ENCODE measurements at places on chromosomes 7 and 10.
A peak's percentile ranks its signal among the peaks of the same experiment; 100 is the strongest.

DNA sequence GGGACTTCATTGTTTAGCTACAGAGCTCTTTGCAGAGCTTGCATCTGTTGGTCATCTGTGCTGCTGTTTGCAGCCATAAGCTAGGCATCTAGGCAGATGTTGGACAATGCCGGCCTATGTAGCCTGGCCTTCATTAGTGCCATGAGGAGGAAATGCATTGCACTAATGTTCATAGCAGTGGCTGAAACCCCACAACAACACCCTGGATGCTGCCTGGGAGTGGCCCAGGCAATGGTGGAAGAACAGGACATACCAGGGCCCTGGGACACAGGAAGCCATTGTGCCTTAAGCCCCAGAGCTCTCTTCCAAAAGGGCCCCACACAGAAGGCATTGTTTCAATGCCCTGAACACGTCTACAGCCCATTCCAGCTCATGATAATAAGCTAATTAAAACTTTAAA lies 131.5 kb upstream of the LYZL1 start:
- DNase-seq: no peak

GRCh38 chr7:29564496-29565223 lies 1.0 kb downstream of the PRR15 start:
- DNase-seq: no peak

GRCh38 chr7:70334871-70335270 lies 736.6 kb downstream of the AUTS2 start:
- peak; percentile 72 for DNase-seq

GRCh38 chr7:18893156-18893555 lies 224.3 kb downstream of the TWIST1 start:
- no peak for DNase-seq

GRCh38 chr10:6174201-6174874 lies 28.4 kb upstream of the PFKFB3 start:
- no peak for DNase-seq

GRCh38 chr10:108180878-108181277 lies 1016.4 kb upstream of the SORCS1 start:
- no peak for DNase-seq

DNA sequence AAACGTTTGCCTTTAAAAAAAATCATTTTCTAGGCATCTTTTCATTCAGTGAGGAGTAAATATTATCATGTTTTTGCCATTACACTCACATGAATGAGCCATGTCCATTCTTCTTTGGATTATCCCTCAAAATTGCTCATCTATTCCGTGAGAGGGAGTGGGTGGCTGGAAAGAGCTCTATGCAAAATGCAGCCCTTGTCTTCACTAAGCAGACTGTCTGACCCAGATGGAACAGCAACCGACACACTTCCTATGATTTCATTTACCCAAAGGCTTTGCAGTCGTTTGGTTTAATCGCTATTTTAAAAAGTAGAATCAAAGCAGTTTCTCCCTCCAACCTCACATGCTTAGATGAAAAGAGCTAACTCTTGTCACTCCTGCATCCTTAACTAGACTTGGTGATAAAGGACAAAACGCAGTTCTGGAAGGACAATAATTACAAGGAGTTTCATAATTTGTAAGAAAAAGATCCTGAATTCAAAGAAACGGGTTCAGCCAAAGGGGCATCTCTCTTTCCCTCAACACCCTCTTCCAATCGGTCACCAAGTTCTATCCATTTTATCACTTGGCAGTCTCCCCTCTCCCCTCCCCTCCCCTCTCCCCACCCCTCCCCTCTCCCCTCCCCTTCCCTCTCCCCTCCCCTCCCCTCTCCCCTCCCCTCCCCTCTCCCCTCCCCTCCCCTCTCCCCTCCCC lies 198.1 kb upstream of the STK17A start:
- no peak for DNase-seq

DNA sequence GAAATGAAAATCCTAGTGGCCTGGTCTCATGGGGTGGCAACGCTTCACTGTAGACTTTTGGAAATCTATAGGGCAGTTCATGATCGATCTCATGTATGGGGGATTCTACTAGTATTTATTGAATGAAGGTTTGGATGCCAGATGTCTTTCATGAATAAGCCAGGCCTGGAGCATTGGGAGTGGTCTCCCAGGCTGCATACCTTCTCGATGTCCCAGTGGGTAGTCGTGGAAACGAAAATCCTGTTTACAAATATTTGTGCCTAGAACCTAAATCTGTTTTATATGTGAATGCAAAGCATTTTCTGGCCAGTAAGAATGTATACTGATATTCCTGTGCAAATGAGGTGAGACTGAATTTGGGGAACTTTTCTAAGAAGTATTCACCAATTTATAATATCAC lies 105.0 kb upstream of the C1QL3 start:
- DNase-seq: no peak

GRCh38 chr10:28587970-28588290 lies 55.0 kb downstream of the WAC start:
- no peak for DNase-seq

- peak; percentile 36 for DNase-seq
Measured at GRCh38 chr7:113289140-113289740, 170.9 kb upstream of the SMIM30 start.

DNA sequence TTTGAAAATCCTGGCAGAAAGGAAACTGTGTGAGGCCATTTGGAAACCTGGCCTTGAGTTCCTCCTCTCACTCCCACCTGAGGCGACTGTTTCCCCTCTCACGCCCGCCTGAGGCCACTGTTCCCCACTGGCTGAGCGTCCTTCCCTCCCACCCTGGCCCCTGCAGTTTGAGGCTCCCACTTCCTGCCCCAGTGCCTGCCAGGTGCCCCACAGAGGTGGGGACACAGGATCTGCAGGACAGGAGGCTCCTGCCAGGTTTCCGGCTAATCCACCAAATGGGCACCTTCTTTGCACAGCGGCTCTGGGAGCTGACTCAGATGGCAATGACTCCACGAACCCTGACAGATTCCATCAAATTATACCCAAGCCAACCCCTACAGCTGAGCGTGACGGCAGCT lies 24.3 kb upstream of the LARP4B start:
- DNase-seq: no peak

DNA sequence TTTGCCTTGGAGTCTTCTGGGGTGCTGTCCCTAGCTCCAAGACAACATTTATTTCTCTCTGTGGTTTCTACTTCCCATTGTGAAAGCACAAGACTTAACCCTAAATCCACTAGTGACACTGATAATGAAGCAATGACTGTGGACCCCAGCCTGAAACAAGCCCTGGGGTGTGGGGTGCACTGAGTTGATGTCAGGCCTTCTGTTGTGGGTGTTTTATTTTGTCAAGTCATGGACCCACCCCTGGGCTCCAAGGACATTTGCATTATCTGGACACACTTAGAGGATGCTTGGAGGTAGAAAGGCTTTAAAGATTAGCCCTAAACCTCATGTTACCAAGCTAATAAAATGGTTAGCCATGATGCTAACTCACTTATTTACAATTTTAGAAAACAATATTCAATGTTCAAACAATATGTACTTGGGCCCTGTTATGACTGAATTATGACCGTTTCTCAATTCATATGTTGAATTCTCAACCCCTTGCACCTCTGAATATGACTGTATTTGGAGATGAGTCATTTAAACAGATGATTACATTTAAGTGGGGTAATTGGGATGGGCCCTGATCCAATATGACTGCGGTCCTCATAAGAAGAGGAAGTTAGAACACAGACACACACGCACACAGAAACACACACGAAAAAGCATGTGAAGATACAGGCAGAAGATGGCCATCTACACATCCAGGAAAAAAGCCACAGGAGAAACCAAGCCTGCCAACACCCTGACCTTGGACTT lies 137.2 kb upstream of the IGFBP3 start:
- no peak for DNase-seq

DNA sequence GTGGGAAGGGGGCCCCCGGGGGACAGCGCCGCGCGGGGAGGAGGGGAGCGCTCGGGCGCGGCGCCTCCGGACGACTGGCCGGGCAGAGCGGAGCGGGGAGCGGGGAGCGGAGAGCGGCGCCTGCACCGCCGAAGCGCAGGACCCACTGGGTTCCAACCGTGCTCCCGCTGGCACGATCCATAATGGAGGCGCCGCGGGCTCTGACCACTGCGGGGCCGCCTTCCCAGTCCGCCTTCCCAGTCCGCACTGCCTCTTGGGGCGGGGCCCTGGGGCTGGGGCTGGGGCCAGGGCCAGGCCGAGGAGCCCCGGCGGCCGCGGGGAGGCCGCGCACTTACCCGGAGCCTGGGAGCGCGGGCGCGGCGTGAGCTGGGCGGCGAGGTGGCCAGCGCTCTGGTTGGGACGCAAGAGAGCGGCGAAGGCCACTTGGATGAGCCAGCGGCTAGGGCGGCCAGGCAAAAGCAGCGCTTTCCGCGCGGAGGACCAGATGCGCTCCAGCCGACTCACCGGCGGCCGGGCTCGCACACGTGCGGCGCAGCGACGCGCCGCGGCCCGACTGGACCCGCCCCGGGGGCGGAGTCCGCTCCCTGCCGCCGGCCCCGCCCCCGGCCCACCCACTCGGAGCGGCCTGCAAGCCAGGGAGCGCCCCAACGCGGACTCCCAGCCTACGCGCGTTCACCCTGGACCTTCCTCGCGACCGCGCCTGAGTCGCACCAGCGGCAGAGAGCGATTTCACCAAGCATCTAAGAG lies at the start of gene PUS7:
TSS of gene PUS7 (minus strand) at position 555 of the 747 bp plus-strand sequence. CDS start 13,759 bp downstream, outside the sequence.
- DNase-seq: peak; percentile 80

DNA sequence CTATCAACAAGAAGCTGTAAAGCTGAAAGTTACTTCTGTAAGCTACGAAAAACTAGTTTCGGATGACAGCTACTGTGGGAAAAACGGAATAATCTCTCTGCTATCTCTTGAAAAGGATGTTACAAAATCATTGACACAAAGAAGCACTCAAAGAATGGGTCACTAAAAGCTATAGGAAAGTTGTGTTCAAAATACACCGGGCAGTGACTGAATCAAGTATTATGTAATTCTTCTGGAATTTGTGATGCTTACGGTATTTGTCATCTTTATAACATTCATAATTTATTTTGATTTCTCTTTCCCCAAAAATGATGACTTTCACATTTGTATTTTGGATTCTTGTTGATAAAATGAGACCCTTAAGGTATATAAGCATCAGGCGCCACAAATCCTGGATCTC lies 112.1 kb upstream of the KLF6 start:
- DNase-seq: no peak

GRCh38 chr10:1381339-1381738 lies 325.2 kb downstream of the WDR37 start:
- DNase-seq: no peak

GRCh38 chr10:77552252-77552651 lies 85.4 kb downstream of the KCNMA1 start:
- DNase-seq: no peak

DNA sequence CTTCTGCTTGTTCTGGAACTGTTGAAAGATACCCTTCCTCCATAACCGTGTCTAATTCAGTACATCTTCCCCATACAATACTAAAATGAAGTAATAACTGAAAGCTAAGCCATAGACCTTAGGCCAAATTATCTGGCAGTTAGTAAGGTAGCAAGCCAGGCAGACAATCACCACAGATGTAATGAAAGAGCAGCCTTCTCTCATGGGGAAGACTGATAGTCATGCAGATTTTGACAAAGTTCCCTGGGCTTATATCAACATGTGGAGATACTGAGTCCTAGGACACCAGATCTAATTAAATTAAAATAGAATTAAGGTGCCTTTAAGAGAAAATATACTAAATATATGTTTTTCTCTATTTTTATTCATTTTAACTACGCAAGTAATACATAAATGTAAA lies 61.5 kb downstream of the PON1 start:
- DNase-seq: no peak

DNA sequence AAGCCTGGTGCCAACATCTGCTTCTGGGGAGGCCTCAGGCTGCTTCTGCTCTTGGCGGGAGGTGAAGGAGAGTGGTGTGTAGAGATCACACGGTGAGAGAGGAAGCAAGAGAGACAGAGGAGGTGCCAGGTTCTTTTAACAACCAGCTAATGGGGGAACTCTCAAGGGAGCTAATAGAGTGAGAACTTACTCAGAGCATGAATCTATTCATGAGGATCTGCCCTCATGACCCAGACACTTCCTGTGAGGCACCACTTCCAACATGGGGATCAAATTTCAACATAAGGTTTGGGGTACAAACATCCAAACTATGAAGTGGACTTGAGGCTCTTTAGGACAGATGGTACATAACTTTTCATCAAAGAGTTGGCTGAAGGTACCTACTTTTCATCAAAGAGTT lies 5.1 kb upstream of the ZNF32 start:
- DNase-seq: no peak

DNA sequence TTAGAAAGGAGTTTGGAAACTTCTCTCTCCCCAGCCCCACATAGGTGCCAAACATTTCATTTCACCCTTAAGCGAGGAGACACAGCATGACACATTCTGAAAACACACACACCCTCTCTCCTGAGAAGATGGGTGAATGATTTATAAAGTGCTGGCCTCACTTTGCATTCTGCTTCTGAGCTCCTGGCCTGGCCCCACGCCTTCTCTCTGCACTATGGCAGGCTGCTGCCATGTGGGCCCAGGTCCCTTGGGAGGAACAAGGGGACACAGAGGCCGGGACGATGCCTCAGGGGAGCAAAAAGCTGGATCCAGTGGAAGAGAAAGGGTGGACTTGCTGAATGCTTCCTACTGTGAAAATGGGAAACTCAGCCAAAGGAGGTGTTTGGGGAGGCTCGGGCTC lies 56.0 kb downstream of the CPXM2 start:
- DNase-seq: no peak

DNA sequence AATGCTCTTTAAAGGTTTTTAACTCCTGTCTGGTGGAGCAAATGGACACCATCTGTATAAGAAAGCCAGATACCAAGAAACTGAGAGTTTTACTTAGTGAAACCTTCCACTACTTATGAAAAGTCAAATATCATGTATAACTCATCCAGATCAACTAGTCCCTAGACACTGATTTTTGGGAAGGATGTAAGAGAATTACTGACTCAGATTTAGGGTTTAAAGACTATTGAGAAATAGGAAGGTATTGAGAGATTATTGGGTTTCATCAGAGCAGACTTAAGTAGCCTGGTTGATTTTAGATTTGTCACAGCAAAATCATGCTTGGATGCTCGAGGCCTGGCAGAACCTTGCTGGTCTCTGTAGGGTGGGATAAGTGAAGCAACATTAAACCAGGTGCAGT lies 3.1 kb downstream of the CSTF2T start:
- DNase-seq: no peak

DNA sequence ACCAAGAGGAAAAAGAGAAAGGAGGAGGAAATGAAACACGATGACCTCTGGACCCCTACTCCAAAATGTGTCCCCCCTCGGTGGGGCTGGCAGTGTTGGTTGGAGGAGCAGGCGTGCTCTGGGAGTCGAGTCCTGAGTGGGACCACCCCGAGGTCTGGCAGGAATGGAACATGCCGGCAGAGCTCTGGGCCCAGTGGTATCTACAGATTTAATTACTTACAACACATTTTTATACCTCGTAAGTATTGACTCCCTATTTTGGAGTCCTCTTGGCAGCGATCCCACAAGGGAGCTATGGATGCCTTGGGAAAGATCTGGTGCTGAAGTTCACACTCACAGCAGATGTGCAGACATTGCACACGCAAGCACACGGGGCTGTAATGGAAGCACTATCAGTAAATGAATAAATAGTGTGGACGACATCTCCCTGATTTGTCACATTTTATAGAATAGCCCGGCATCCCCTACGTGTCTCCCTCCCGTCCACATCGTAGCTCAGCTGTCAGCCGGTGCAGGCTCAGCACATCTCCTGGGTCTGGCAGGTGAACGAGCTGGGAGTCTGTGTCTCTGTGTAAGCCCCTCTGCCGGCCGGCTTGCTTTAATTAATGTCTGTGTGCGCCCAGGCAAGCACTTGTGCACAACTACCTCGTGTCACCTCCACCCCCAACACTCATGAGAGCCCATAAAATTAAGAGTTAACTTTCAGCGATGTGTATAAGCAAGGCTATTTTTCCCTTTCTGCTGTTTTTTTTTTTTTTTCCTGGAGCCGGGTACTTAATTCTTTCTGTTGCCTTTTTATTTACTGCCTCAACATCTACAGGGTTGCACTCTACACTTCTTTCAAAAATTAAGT lies 603.2 kb downstream of the LRMDA start:
- DNase-seq: peak; percentile 57
